ENCODE measurements at places on chromosomes 13 and 19. TPM values are rescaled to one million over a fixed set of nuclear protein-coding genes. Genes with fewer than 3 reads are reported as not detected.

GRCh38 chr19:29162694-29163093, 50.3 kb downstream of the UQCRFS1 start:
- no peaks in the 10 kb centered on the region for H3K36me3 ChIP-seq
- H3K4me1 ChIP-seq = no peaks in the 10 kb centered on the region
- no peak for DNase-seq

DNA sequence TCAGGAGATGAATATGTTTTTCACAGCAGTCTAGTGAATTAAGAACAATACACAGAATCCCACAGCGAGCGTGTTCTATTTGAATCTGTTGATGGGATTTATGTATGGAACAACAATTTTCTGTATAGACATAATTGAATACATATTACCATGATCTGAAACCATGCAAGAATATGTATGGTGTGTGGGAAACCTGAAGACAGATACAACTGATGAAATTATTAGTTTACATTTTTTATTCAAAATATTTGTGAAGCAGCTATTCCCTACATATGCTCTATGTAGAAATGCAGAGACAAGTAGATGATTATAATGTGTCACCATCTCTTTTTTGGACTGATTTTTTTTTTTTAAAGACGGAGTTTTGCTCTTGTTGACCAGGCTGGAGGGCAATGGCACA, 91.8 kb downstream of the DNAJC15 start:
- no peaks in the 10 kb centered on the region for H3K27me3 ChIP-seq
- no peak overlapping the region for H3K4me3 ChIP-seq
- no peak overlapping the region for H3K27ac ChIP-seq
- peaks cover 34% of the 10 kb centered on the region for H3K4me1 ChIP-seq
- no peak for DNase-seq

GRCh38 chr13:98297051-98297450, 120.0 kb upstream of the RNF113B start:
- no peaks in the 10 kb centered on the region for H3K27me3 ChIP-seq
- H3K36me3 ChIP-seq = no peaks in the 10 kb centered on the region
- no peak overlapping the region for H3K4me3 ChIP-seq
- no peak overlapping the region for H3K27ac ChIP-seq

DNA sequence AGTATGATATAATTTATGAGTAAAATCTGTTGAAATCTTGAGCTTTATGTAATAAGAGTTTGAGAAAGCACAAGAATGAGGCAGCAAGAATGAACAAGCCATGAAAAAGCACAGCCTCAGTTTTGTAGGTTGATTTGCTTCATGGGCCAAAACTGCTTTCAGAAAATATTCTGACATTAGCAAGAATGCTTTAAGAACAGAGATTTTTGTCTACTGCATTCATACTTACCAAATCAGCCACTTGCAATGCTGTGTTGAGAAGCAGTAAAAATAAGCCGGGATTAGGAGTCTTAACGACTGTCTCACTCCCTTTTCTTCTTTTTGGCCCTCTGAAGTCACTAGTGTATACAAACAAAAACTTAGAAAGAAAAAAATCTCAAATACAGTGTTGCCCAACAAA, 114.5 kb downstream of the POSTN start:
- peak overlapping the region; percentile 61 for H3K27ac ChIP-seq
- peaks cover 56% of the 10 kb centered on the region for H3K4me1 ChIP-seq
- H3K36me3 ChIP-seq = no peaks in the 10 kb centered on the region

LHB gene
- polyA plus RNA-seq = not detected

Measured in sigmoid colon (tissue), 7 donors.